ENCODE measurements at places on chromosomes 5 and 9.

GRCh38 chr5:155871623-155872022 lies 455.3 kb upstream of the SGCD start:
- no peak for DNase-seq

GRCh38 chr9:69016191-69017096 lies 2.5 kb upstream of the PRKACG start:
- no peak for DNase-seq

GRCh38 chr9:77011973-77012821 lies 7.3 kb upstream of the FOXB2 start:
- peak; percentile 51 for DNase-seq

- no peak for DNase-seq
Observed at GRCh38 chr9:71681708-71682272, 86.5 kb downstream of the CEMIP2 start.

DNA sequence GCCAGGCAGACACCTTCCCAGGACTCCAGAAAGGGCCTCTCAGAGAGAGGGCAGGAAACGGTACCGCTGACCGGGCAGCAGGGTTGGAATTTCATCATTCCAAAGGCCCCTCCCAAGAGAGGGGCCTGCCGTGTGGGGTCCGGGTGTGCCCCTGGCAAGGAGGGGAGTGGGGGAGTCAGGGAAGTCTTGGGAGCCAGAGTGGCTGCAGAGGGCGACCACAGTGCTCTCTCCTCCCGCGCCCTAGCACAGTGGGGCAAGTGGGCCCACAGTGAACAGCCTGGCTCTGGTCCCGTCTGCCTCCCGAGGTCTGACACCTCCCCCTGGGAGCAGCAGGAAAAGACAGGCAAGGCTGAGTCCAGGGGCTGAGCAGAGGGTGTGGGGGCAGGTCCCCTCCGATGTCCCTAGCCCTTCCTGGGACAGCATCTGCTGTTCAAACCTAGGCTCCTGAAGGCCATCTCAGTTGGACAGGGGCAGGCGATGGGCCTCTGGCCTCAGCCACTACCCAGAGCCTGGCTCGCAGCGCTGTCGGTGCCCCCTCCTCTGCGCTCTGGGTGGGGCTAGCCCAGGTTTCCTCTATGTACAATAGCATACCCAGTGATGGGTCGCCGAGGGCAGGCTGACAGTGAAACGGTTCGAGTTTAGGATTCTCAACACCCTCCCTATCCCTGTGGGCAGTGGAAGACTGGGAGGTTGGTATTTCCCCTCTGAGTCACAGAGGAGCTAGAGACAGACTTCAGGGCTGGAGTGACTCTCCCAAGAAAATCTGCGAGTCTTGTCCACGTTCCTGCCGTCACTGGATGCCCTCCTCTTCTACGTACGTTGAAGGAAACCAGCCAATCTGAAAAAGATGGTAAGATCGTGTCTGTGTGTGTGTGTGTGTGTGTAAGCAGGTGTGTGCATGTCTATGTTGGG lies 25.4 kb upstream of the SARDH start:
- DNase-seq, result no peak

DNA sequence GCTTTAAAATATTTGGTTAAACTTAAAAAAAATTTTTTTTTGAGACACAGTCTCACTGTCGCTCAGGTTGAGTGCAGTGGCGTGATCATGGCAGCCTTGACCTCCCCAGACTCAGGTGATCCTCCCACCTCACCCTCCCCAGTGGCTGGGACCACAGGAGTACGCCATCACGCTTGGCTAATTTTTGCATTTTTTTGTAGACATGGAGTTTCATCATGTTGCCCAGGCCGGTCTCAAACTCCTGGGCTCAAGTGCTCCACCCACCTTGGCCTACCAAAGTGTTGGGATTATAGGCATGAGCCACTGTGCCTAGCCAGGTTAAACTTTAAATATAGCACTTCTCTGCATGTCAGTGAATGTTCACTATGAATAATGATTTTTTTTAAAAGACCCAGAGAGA lies 224.5 kb upstream of the RFX3 start:
- no peak for DNase-seq

- DNase-seq, result no peak
Observed at GRCh38 chr5:87845734-87846133, 422.9 kb downstream of the TMEM161B start.

DNA sequence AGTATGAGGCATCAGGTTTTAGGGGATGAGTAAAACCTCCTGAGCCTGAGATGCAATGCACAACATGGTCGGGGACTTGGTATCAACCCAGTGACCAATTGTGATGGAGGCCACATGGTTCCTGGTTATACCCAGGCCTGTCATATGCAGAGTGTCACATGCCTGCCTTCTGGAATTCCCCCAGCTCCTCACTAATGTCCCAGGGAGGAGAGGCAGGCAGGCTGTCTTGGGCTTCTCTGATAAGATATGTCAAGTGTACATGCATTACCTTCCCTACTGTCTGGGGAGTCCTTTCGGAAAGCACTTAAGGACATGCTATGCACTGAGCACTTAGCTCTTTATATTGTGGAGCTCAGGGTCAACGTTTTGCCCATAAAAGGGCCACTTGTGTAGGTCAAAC lies 14.2 kb upstream of the PALM2AKAP2 start:
- no peak for DNase-seq

GRCh38 chr5:173281910-173282309 lies 46.3 kb downstream of the STC2 start:
- DNase-seq, result no peak

DNA sequence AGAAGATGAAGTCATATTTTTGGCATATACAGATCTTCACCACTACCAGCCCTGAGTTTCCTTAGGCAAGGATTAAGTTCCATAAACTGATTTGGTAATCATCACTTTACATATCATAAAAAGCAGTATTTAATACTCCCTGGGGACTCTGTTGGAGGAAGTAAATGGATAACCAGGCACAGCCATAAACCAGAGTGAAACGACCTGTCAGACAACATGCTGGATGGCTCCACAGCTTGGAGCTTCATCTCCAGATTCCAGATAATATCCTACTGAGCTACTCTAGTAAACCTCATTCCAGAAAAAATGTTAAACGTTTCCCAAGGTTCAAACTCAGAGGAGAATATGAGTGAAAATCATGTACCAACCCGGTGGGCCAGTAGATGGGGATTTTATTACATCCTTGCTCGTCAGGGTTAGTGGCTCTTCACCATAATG lies 109.2 kb downstream of the BASP1 start:
- DNase-seq, result no peak

- no peak for DNase-seq
Observed at GRCh38 chr9:98132806-98133631, 14.0 kb upstream of the TRIM14 start.

GRCh38 chr9:10586407-10586806 lies 26.4 kb downstream of the PTPRD start:
- DNase-seq, result no peak

- no peak for DNase-seq
Observed at GRCh38 chr5:141567513-141568117, 51.2 kb downstream of the DIAPH1 start.

DNA sequence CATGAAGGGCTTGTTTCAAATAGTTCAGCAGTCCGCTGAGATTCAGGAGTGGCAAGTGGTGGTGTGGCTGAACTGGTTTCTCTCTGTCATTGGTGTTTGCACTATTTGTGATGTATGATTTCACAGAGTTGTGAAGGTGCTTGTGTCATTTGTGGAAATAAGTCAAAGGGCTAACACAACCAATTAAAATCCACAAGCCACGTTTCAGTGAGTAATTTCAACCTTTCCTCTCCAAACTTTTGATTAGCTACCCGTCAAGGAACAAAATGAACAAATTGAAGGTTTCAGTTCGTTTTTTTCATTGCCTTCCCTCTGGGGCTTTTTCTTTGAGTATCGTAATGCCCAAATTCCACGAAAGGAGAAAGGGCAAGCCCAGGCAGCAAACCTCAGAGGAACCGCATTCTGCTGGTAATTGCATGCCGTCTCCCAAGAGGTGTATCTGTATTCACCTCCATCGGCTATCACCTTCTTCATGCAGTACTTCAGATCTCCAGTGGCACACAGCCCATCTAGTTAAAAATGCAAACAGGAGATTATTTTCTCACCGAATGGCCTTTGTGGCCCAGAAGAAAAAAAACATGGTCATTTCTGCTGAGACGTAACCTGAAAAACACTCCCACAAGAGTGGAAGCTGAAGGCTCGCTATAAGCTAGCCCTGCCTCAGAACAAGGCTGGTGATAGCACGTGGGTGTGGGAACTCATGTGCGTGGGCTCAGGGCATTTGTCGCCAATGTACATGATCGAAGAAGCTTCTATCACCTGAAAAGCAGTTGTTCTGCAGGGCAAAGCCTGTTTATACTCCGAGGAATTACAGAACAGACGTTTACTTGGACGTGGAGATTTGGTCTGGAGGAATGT lies 197.1 kb downstream of the NR3C1 start:
- DNase-seq, result no peak

- DNase-seq, result no peak
Observed at GRCh38 chr9:90607701-90608516, 34.7 kb downstream of the DIRAS2 start.

DNA sequence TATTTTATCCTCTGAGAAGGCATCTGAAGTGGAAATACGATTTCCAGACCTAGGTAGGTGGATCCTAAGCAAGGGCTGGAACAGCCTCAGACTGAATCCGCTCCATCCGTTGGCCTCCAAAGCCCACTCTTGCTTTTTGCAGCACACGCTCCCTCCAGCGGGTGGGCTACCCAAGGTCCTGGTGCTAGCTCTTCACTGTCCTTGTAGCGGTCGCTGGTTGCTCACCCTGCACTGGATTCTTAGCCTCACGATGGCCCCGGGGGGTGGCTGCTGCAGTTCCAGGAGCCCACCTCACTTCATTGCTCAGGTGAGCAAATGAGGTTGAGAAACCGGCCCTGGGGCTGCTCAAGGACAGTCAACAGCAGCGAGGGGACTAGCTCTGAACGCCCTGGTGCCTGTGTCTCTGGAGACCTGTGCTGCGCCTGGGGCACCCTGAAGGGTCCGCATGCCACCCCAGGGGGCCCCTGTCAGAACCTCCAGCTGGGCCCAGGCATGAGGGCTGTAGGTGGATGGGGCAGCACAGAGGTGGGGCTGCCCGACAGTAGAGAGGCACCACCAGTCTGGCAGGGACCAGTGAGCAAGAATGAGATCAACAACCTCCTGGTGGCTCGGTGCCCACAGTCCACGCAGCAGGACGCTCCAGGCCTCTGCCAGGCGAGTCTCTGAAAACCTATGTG lies 4.3 kb downstream of the MGAT4B start:
- DNase-seq, result no peak

- no peak for DNase-seq
Observed at GRCh38 chr5:153767221-153768188, 271.2 kb downstream of the FAM114A2 start.

GRCh38 chr9:23850242-23850689 lies 24.2 kb upstream of the ELAVL2 start:
- no peak for DNase-seq

DNA sequence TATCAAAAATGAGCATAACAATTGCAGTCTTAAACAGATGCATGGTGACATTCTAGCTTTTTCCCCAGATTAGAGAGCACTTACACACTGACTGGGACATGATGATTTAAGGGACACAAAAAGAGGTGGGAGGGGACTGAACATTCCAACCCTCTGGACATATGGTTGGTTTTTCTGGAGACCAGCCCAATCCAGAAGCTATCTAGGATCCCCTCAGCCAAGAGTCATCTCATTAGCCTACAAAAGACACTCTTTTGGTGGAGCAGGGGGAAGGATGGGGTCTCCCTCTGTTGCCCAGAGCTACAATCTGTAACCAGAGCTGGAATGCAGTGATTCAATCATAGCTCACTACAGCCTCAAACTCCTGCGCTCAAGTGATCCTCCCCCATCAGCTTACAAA lies 97.3 kb upstream of the IQGAP2 start:
- no peak for DNase-seq

DNA sequence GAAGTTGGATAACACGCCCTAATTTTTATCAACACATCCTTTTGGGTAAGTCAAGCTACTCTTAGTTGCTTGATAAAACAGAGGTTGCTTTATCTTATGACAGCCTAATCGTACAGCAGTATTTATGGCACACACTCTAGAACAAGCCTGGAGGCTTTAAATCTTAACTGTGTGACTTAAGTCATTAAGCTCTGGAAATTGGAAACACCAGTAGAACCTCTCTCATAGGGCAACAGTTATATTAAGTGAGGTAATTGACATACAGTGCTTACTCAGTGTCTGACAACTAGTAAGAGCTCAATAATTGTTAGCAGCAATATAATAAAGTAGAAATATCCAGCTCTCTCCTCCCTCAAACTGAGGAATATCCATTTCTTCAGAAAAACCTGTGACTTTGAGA lies 808.9 kb upstream of the WWC1 start:
- DNase-seq, result no peak

DNA sequence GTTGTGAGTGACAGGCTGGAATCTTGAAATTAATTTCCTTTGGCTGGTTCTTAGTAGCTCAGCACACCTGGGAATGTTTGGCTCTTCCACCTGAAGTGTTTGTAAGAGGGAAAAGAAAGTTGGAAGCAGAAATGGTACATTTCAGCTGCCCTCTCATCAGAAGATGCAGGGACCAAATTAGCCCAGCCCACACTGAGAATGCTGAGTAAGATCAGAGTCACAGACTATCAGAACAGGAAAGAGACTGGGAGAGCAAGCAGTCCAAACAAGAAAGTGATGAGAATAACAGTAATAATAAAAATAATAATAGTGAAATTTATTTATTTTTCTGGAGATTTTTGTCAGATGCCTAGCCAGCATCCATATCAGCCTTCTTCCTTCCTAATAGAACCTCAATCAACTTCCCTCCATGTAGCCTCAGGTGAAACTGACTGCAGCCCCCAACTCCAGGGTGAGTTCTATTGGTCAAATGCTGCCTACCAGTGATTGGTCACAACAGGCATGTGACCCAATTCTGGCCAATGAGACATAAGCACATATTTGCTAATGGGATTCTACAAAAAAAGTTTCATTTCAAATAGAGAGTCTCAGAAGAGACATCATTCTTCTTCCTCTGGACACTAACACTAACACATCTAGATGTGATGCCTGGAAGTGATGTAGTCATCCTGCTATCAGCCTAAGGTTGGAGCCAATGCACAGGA lies 31.2 kb upstream of the ADRA1B start:
- no peak for DNase-seq

GRCh38 chr9:11158063-11158462 lies 545.3 kb upstream of the PTPRD start:
- no peak for DNase-seq

- no peak for DNase-seq
Observed at GRCh38 chr5:135295852-135296251, 103.2 kb downstream of the MACROH2A1 start.

- DNase-seq, result no peak
Observed at GRCh38 chr5:39211773-39212172, 7.6 kb downstream of the FYB1 start.

- no peak for DNase-seq
Observed at GRCh38 chr9:16064771-16065170, 511.9 kb downstream of the CCDC171 start.

GRCh38 chr5:111068213-111068612 lies 3.3 kb upstream of the TSLP start:
- no peak for DNase-seq
